ENCODE measurements at places on chromosomes 11 and 22.

DNA sequence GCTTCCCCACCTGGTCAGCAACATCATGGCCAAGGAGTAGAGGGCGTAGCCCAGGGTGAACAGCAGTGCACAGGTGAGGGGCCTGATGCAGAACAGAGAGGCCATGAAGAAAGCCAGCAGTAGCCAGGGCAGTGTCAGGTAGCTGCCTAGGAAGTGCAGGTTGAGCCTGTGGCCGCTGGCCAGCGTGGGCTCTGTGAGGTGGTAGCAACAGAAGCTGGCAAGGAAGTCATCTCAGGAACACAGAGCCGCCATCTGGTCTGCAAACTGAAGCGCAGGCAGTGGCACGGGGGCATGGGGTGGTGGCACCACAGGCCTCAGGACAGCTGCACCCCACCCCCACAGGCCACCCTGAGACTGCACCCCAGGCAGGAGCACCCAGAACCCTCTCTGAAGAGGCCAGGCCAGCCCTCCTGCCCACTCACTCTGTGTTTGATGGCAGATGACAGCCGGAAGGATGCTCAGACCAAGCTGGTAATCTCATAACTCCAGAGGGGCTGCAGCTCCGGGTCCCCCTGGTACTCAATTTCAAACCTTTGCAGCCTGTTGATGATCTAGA is 95.3 kb downstream of the MED15 start:
- no peak for DNase-seq

DNA sequence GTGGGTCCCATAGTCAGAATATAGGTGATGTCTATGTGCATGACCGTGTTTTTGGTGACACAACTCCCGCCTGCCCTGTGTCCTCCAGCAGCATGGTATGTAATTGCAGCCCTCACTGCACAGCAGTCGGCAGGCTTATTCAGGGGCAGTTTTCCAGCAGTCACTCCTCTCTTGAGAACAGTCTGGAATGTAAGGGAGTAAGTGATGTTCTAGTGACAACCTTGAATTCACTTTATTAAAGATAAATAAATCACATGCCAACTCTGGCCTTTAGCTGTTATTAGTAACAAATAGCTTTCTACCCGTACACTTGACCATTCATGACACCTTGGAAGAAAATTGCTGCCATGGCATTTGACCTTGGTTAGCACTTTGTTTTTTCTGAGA is 27.9 kb downstream of the ZNRF3 start:
- no peak for DNase-seq

DNA sequence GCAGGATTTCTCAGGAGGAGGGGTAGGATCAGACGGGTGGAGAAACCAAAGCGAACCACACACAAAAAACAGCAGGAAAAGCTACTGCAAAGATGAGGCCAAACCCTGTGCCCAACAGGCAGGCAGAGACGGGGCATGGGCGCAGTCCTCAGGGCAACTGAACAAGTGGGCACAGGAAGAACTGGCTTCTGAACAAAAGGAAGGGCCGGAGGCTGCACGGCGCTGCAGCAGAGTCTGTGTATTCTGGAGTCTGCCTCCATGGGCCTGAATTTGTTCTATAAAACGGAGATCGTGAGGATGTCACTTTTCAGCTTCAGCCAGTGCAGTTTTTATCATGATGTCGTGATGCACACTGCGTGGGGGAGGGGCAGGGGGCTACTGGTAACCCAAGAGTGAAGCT is 1026.0 kb downstream of the TBC1D22A start:
- DNase-seq, result no peak

DNA sequence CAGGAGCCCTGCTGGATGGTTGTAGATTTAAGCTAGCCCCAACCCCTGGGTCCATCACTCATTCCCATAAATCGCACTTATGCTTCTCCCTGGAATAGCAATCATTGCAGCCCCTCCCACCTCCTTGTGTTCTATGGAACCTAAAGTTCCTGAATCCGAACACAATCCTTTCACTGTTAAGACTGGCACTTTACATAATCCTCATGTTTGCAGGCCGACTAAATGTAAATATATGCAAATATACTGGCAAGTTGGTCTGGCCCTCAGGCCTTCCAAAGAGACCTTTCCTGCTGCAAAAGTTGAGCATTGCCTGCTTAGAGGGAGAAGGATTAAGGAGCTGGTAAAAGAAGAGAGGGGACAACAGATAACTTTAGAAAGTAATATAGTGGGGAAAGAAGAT is 892.9 kb downstream of the OPCML start:
- DNase-seq, result no peak

DNA sequence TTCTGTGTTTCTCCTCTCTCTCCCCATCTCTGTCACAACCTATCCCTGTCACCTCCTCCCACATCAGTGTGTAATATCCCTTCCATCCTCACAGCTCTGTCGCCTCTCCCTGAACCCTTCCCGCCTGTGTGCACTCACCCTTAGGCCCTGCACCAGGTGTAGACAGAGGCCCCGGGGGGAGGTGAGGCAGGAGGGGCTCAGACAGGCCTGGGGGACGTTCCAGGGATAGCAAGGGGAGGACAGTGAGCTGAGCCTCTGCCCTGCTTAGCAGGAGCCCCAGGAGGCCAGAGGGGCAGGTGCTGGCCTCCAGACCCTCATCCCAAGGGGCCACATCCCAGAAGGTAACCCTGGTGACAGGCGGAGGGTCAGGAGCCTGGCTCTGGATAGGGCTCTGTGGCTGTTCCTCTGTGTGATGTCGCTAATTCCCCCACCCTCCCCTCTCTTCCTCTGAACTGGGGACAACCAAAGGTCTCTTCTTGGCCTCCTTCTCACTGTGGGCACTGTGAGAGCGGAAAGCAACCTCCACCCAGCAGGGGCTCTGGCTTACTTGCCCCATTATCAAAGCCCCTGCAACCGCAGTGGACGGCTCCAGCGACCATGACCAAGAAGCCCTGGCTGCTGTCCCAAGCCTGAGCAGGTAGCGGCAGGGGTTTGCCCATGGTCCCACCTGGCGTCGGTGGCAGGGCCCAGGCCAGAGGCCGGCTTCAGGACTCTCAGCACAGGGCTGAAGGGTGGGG is 35.7 kb downstream of the KCNJ4 start:
- DNase-seq, result no peak

GRCh38 chr22:49212466-49212865 is 615.2 kb downstream of the BRD1 start:
- no peak for DNase-seq

GRCh38 chr22:38754751-38755154 is 1.0 kb downstream of the SUN2 start:
- DNase-seq, result no peak
